ENCODE measurements at places on chromosomes 2 and 18.
A peak's percentile ranks its signal among the peaks of the same experiment; 100 is the strongest.

DNA sequence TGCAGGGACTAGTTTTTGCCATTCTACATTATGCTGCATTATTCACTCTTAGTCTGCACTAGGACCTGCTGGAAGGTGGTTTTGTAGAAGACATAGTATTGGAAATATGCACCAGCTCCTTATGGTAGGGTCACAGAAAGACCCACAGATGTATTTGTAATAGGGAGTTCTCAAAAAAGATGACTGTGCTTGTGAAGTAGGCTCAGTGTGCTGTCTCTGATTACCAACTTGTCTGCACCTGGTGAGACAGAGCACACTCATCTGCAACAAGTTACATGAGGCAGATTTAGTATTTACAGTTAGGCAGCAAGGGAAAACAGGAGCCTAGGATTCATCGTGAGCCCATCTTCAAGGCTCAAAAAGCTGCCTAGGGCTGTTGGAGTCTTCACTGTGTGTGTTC is 29.4 kb downstream of the RHBDD1 start:
- DNase-seq: no peak
- H3K36me3 ChIP-seq: no peaks in the 10 kb centered on the region
- H3K4me1 ChIP-seq: no peaks in the 10 kb centered on the region
- no peak overlapping the region for H3K27ac ChIP-seq
- H3K4me3 ChIP-seq: no peak overlapping the region

DNA sequence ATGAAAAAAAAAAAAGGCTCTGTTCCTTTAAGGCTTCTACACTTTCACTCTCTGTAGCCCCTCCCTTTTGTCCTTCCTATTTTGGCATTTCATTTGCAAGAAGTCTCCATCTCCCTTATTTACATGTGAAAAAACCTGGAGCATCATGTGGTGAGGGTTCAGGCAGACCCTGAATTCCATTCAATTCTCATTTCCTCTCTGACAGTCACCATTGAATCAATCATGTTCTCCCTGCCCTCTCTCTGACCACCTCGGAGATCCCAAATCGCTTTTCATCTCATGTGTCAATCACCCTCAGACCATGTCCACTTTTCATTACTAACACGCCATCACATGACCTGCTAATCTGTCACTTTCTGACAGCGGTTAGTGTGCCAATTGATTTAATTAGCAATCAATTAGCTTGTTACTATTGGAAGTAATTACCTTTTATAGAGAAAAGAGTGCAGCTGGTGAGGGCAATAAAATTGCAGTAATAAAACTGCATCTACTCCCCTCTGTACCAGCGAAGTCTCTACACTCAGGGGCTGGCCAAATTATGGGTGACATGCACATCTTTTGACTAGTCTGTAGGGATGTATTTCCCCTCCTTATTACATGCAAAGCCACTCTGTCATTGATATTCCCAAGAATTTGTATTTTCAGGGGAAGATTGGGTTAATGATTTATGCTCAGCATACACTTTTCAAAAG is 317.4 kb downstream of the EN1 start:
- no peak overlapping the region for H3K4me3 ChIP-seq
- no peak overlapping the region for H3K27ac ChIP-seq
- peak; percentile 42 for DNase-seq
- H3K27me3 ChIP-seq: no peaks in the 10 kb centered on the region
- H3K4me1 ChIP-seq: no peaks in the 10 kb centered on the region
- H3K36me3 ChIP-seq: no peaks in the 10 kb centered on the region

DNA sequence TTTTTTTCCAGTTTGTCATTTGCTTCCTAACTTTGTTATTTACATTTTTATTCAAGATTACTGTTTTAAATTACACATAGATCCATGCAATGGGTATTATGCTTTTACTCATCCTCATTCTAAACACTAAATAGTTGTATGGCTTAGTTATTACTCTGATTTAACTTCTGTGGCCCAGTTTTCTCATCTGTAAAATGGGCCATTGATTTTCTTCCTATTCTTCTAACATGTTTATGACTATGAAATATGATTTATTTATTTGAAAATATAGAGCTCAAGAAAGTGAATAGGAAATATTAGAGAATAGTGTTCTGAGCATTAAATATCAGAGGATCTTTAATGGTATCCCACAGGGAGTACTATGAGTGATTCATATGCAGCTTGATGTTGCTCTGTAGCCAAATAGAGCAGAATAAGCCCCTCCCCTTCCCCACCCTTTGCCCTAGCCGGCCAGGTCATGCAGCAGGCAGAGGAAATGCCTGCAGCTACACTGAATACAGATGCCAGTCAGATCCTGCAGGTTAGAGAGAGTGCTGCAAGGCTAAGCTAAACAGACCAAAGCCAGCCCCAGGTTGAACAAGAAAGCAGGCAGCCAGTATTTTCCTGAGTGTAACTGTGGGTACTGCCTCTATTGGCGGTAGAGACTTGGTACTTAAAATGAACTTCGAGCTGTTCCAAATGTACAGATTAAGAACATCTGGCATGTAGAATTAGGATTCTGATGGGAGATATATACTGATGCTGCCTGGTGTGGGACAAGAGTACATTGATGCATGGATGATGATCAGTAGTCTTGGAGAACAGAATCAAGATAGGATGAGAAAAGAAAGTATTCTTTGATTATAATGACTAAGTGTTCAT is 11.7 kb upstream of the ACYP2 start:
- H3K27ac ChIP-seq: no peak overlapping the region
- no peaks in the 10 kb centered on the region for H3K36me3 ChIP-seq
- DNase-seq: peak; percentile 85
- peaks cover 2% of the 10 kb centered on the region for H3K4me1 ChIP-seq
- H3K4me3 ChIP-seq: no peak overlapping the region

DNA sequence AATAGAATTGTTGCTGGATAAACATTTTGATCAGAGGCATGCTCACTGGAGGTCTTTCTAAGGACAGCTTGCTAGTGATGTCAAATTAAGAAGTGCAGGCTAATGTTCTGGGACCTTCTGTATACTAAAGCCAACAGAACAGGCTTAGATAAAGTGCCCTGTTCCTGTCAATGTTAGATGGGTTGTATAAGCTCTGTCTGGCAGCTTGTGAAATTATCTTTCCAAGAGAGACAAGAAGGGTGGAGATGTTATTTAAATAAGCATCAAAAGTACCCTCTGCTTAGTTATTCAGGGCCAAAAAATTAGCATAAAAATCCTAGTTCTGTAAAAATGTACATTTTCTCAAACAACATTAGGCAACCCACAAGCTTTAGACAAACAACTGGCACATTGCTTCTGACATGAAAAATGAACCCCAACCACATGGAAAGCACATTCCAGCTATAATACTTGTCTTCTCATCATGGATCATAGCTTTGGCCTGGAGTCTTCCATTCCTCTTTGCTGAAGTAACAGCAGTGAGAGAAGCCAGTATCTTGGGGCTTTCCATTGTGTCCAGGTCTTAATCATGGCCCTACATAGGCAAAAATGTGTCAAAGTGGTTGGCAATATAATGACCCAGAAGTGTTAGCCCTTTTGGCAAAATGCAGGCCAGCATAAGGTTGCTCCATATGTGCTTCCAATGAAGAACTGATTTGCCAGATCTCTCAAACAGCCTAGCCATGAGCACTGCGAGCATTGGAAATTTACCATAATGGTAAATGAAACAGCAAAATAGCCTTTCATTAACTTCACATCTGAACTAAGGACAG is 478.1 kb upstream of the ZNF804A start:
- no peaks in the 10 kb centered on the region for H3K36me3 ChIP-seq
- no peak for DNase-seq
- no peak overlapping the region for H3K4me3 ChIP-seq
- H3K4me1 ChIP-seq: no peaks in the 10 kb centered on the region
- no peak overlapping the region for H3K27ac ChIP-seq

DNA sequence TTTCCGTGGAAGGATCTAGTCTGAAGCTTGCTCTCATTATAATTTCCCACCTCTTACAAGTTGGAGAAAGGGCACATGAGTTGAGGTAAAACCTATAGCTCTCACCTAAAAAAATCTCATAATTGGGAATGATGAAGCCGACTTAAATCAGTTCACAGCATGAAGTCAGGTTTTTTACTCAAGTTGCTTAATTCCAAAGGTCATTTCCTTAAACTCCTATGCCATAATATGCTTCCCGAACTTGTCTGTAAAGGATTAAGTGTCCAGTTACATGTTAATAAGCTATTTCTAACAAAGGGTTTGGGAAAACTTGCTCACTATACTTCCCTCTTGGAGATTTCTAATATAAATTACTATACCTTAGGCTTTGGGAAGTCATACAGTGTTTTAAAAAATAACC is 481.2 kb downstream of the NUP35 start:
- H3K36me3 ChIP-seq: no peaks in the 10 kb centered on the region
- H3K4me3 ChIP-seq: no peak overlapping the region
- no peak for DNase-seq
- no peak overlapping the region for H3K27ac ChIP-seq

DNA sequence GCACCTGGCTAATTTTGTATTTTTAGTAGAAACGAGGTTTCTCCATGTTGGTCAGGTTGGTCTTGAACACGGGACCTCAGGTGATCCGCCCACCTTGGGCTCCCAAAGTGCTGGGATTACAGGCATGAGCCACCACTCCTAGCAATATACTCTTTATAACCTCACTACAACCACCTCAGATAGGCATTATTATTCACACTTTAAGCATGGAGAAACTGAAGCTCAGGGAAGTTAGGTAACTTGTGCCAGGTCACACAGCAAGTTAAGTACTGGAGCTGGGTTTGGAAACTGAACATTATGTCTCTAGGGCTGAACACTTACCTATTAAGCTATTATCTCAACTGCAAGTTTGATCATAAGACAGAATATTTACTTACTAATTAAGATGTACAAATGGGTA is 42.6 kb upstream of the ACTR2 start:
- H3K27me3 ChIP-seq: no peaks in the 10 kb centered on the region
- DNase-seq: no peak
- no peak overlapping the region for H3K27ac ChIP-seq
- peaks cover 2% of the 10 kb centered on the region for H3K4me1 ChIP-seq
- no peak overlapping the region for H3K4me3 ChIP-seq

DNA sequence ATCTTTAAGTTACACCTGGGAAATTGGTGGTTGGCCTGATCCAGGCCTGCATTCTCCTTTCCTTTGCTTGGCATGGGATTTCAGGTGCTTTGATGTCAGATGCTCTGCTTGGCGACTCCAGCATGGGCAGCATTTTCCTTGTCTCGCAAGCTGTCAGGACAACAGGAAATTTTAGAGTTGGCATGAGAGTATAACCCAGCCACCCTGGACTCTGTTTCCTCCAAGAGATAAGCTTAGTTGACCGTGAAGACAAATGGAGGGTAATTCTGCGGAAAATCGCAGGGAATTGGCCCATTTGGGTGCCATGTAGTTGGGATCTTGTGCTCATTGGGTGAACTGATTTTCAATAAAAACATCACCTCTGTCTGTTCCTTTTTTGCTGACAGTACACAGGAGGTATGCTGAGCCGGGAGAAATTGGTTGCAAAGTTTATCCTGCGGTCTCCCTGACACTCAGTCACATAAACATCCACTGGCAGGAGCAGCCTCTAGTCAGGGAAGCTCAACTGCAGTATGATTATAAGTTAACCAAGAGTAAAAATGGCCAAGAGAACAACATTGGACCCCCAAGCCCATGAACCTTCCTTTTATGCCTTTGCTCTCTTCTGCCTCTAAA is 409.9 kb downstream of the SETBP1 start:
- H3K27ac ChIP-seq: no peak overlapping the region
- no peaks in the 10 kb centered on the region for H3K36me3 ChIP-seq
- H3K4me3 ChIP-seq: no peak overlapping the region
- H3K27me3 ChIP-seq: no peaks in the 10 kb centered on the region

DNA sequence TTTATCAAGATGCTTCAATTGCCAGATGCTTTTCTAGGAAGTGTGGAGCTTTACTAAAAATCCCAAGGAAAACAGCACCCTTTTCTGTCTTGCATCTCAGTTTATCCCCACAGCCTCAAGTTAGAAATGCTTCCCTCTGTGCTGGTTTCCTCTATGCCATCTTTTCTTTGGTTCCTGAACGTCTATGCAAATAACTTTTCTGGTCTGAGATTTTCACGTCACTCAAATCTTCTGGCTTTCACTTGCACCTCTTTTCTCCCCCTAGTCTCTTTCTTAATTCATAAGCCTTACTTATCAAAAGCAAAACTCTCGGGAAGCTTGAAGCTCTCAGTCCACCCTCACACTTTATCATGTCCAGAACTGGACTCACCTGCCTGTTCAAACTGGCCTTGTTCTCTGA is 33.9 kb downstream of the ARHGAP25 start:
- peaks cover 8% of the 10 kb centered on the region for H3K4me1 ChIP-seq
- no peaks in the 10 kb centered on the region for H3K27me3 ChIP-seq
- no peak overlapping the region for H3K4me3 ChIP-seq

- no peaks in the 10 kb centered on the region for H3K36me3 ChIP-seq
- no peak overlapping the region for H3K4me3 ChIP-seq
- H3K4me1 ChIP-seq: no peaks in the 10 kb centered on the region
Measured at GRCh38 chr18:57555134-57555533, 31.4 kb downstream of the FECH start.

DNA sequence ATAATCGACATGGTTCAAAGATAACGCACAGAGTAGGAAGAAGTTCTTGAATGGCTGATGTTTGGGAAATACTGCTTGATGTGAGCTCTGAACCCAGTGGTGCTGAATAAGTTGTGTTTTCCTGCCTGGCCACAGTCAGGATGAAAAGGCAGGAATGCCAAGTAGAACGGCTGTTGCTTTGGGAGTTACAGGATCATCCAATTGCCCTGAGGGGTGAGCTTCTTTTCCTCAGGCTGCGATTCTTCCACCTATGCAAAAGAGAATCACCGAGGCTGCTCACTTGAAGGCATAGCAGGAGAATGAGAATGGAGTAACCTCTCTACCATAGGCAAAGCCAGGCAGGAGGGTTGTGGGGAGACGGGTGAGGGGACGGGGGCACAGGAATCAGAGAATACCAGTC is 14.4 kb upstream of the IGFBP2 start:
- H3K36me3 ChIP-seq: no peaks in the 10 kb centered on the region
- peak; percentile 80 for DNase-seq
- no peak overlapping the region for H3K4me3 ChIP-seq
- no peaks in the 10 kb centered on the region for H3K27me3 ChIP-seq
- peak overlapping the region; percentile 4 for H3K27ac ChIP-seq

DNA sequence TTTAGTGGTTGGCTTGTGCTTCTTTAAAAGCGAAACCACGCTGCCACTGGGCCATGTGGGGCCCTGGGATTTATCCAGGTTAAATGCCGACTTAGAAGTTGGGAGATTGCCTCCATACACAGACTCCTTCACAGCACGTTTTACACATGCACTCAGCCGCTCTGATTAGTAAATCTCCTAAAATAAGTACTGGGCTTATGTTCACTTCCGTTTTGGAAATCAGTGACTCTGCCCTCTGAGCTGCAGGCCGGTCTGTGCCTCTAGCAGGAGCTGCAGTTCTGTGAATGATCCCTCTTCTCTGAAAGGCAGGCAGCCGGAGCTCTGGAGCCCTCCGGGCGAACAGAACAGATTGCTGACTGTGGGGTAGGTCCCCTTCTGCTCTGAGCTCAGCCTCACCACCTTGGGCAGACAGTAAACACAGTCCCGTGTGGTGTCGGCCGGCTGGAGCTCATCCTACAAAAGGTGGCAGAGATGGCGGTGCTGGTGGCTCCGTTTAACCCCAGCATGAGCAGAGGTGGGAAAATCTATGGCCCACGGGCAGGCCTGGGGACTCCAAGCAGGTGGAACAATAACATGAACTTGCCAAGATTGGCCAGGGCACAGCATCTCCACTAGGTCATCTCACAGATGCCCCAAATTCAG is 9.8 kb upstream of the RAB17 start:
- no peaks in the 10 kb centered on the region for H3K27me3 ChIP-seq
- H3K36me3 ChIP-seq: no peaks in the 10 kb centered on the region
- H3K4me3 ChIP-seq: no peak overlapping the region
- peaks cover 20% of the 10 kb centered on the region for H3K4me1 ChIP-seq

GRCh38 chr2:138829326-138829919 is 49.2 kb upstream of the NXPH2 start:
- H3K27ac ChIP-seq: no peak overlapping the region
- H3K27me3 ChIP-seq: no peaks in the 10 kb centered on the region
- no peaks in the 10 kb centered on the region for H3K36me3 ChIP-seq
- no peaks in the 10 kb centered on the region for H3K4me1 ChIP-seq
- no peak overlapping the region for H3K4me3 ChIP-seq
- peak; percentile 75 for DNase-seq
